AG09319 (cell line): ENCODE measurements at places on chromosomes 1 and 21.

- DNase-seq, result no peak
These were observed 48.4 kb downstream of the CCN1 start for GRCh38 chr1:85628791-85629531.

- no peak for DNase-seq
These were observed 135.5 kb downstream of the SDCCAG8 start for GRCh38 chr1:243391355-243391754.

DNA sequence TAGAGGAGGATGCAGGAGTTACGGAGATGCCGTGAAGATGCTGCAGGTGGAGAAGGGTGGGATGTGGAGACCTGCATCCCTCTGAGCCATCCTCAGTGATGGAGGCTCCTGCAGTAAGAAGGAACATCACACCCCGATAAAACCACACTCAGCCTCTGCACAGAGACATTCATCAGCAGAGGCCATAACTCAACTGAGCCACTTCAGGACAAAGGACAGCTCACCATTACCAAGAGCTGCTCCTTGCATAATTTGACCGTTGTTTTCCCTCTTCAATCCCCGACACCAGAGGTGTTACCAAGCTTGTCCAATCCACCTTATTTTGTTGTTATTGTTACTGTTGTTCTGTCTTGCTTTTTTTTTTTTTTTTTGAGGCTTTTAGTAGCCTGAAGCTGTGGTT is 543.9 kb downstream of the AJAP1 start:
- no peak for DNase-seq

DNA sequence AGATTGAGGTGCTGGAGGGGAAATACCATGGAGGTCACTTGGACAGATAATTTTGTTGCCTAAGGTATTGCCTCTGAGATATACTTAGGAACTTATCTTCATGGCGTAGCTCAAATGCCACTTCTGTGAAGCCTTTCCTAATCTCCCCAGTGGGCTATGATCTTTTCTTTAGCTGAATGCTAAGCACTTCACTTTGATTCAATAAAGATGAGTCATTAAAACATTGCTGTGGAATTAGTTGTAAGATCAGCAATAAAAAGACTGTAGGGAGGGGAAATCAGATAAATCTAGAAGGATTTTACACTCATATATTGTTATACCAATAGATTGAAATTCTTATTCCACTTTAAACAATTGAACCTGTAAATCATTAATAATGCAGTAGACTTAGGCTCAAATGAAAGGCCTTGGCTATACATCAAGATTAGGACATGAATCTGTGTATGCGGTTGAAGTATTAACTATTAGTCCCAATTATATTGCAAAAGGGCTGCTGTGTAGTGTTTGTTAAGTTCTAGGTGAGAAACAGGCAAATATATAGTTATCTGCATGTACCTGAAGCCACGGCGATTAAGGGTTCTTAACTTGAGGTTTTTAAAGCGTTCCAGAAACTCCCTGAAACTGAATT is 19.2 kb upstream of the MAGOH start:
- no peak for DNase-seq

- DNase-seq, result no peak
These were observed 36.1 kb downstream of the COA6 start for GRCh38 chr1:234409328-234409727.
